ENCODE measurements at places on chromosomes 11 and 22.

DNA sequence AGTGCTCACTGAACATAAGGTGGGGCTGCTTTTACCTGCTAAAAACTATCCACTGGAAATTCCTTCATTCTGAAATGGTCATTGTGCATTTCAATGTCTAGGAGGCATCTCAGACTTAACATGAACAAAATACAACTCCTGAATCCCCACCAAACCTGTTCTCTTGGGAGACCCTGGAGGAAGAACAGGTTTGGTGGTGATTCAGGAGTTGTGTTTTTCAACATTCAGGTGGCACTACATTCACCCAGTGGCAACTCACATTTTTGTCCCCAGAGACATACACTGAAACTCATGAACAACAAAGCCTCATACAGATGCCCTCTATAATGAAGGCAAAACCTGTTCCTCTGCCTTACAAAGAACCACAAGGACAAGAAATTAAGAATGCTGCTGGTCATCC, 64.3 kb upstream of the CYP2D6 start:
- DNase-seq = no peak

- no peak for DNase-seq
Measured at GRCh38 chr11:74400606-74401005, 2.4 kb upstream of the PGM2L1 start.

DNA sequence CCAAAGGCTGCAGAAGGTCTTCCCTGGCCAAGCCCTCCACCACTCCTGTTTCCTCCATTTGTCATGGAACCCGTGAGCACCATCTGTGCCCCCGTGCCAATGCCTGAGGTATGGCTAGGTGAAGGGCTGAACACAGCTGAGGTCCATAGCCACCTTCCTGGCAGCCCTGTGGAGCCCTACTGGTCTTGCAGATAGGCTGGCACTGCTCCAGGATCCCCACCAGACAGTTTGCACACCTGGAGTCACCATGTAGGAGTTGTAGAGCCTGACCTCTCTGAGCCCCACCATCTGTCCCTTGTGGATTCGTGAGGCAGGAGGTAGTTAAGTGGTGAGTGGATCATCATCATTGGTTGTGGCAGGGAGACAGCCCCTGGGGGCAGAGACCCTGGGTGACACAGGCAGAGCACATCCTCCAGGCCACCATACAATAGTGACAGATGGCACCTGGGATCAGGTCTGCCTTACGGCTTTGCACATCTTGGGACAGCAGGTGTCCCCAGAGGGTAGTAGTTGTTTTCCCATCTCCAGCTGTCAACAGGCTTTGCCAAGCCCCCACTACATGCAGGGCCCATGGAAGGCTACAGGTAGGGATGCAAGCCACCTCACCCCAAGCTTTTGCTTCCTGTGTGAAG, 52.5 kb upstream of the SUSD2 start:
- no peak for DNase-seq

- no peak for DNase-seq
Measured at GRCh38 chr11:80816966-80817365, 1376.1 kb upstream of the TENM4 start.

GRCh38 chr11:116614306-116615210, 158.2 kb downstream of the BUD13 start:
- DNase-seq = no peak

GRCh38 chr11:129202646-129203045, 10.5 kb upstream of the ARHGAP32 start:
- DNase-seq = no peak

DNA sequence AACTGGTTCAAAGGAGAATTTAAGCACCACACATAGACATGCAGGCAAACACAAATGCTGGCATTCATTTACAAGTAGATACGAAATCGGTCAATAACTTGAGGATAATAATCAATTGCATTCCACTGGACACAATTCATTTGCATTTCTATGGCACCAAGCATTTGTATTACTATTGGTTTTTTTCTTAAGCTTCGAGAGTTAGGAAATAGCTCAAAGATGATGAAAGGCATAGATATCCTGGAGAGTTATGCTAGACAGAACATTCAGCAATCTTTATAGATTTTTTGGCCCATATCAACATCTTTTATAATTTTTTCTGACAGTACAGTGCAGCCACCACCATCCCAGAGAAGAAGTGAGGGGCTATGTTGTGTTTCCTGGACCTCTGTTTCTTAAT, 544.4 kb downstream of the MIAT start:
- no peak for DNase-seq

DNA sequence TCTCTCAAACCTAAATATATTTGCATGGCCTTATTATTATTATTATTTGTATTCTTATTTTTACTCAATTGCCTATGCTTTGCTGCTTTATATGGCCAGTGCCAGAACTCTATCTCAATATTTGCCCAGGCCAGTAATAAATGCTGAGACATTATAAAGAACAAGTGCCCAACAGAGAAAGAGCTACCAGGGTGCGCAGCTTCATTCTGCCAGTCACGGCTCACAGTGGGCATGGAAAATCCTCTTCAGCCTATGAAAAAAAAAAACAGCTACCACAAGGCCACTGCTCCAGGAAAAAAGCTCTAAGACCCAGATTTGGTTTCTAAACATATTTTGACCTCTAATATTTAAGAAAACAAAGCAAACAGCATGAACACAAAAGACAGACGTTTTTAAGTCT, 1223.6 kb downstream of the LRRC4C start:
- DNase-seq = no peak

DNA sequence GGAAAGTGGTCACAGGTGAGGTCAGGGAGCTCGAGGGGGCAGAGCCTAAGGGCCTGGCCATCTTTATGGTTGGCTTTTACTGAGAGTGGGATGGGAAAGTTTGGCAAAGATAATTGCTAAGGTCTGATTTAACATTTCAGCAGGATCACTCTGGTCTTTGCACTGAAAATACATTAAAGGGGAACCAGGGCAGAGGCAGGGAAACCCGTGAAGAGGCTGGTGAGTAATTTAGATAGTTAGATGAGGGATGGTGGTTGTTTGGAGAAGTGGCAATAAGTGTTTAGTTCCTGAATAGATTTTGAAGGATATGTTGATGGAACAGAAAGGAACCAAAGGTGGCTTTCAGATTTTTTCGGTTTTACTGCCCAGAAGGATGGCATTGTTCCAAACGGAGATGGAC, 50.8 kb downstream of the SCN3B start:
- DNase-seq = no peak

DNA sequence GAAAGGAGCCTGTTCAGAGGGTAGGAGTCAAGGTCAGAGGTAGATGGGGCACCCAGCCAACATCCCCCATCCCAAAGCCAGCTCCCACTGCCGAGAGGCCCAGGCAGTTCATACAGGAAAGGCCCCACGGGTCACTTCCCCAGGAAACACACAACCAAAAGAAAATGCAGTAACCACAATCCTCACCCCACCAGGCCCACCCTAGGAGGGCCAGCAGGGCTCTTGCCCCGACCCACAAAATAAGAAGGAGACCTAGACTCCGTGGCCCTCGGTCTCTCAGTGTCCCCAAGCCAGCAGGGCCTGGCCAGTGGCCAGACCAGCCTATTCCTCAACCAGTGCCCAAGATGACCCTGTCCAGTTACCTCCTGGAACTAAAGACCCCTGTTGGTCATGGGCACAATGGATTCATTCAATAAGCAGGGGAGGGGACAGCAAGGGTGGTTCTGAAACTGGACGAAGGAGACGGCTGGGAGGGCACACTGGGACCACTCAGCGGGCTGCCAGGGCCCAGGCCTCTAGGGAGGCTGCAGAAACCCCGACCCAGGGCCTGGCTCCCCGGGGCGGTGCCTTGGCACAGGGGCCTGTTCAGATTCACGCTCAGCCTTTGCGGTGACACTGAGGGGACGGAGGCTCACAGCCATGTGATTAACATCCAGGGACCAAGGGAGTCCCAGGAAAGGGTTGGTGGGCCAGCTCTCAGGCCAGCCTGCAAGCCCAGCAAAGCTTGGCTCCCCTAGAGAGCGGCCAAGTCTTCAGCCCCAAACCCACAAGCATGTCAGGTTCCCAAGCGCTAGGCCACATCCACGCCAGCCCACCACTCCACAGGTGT, 5.5 kb downstream of the RAB3IL1 start:
- DNase-seq = no peak

DNA sequence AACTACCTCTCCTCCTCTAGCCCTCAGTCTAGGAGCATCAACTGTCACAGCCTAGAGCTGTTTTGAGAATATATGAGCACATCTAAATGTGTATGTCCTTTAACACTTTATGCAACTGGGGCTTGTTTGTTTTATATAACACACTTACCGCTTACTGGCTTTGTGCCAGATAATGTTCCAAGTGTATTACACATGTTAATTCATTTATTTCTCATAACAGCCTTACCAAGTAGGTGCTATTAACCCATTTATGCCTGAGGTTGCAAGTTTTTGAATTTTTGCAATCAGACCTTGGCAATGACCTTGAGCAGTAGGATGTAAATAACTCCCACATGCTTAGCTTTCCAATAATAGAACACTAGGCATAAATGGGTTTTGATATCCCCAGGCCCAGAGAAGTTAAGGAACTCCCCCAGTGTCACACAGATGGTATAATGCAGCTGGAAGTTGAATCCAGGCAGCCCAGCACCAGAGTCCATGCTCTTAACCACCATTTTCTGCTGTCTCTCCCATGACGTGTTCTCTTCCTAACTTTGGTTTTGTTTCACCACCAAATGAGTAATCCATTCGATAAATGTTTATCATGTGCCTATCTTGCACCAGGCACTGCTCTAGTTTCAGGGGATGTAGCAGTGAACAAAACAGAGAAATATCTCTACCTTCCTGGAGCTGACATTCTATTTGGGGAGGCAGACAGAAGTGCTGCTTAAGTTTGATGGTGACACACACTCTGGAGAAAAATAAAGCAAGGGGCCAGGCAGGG, 23.1 kb downstream of the PRDM11 start:
- no peak for DNase-seq

GRCh38 chr11:31824879-31825837, 14.0 kb upstream of the PAX6 start:
- no peak for DNase-seq

GRCh38 chr11:76782531-76783293, 444 bp upstream of the TSKU start:
- peak; percentile 95 for DNase-seq

DNA sequence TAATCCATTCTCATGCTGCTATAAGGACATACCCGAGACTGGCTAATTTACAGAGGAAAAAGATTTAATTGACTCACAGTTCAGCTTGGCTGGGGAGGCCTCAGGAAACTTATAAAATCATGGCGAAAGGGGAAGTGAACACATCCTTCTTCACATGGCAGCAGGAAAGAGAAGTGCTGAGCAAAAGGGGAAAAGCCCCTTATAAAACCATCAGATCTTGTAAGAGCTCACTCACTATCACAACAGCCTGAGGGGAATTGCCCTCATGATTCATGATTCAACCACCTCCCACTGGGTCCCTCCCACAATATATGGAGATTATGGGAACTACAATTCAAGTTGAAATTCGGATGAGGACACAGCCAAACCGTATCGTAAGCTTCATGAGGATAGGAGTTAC, 3.8 kb upstream of the CYB5R2 start:
- no peak for DNase-seq

- DNase-seq = peak; percentile 79
Measured at GRCh38 chr11:93921695-93922468, 71.5 kb upstream of the VSTM5 start.

GRCh38 chr22:27466229-27466628, 335.3 kb downstream of the MN1 start:
- no peak for DNase-seq

GRCh38 chr11:7281079-7281478, 29.4 kb downstream of the SYT9 start:
- DNase-seq = no peak

Measured in WTC11 (cell line).